SHP77 (cell line): ENCODE measurements at places on chromosomes 16 and 17.
A peak's percentile ranks its signal among the peaks of the same experiment; 100 is the strongest.

DNA sequence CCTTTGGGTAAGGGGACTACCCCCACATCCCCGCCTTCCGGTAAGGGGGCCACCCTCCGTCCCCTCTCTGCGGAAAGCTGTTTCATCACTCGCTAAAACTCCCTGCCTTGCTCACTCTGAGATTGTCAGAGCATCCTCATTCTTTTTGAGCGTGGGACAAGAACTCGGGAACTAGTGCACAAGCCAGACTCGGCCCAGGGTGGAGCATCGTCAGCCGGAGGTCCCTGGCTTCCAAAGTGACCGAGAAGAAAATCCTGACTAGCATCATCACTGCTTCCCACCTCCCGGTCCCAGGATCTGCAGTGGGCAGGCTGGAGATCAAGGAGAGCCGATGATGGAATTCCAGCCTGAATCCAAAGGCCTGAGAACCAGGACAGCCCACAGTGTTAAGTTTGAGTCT is 380.3 kb downstream of the SEC14L1 start:
- DNase-seq, result no peak

GRCh38 chr17:40490289-40490853 is 11.1 kb downstream of the TNS4 start:
- peak; percentile 66 for DNase-seq

- no peak for DNase-seq
Measured at GRCh38 chr17:71801301-71801700, 319.5 kb upstream of the SOX9 start.

- DNase-seq, result no peak
Measured at GRCh38 chr17:56085576-56086267, 67.6 kb upstream of the ANKFN1 start.

DNA sequence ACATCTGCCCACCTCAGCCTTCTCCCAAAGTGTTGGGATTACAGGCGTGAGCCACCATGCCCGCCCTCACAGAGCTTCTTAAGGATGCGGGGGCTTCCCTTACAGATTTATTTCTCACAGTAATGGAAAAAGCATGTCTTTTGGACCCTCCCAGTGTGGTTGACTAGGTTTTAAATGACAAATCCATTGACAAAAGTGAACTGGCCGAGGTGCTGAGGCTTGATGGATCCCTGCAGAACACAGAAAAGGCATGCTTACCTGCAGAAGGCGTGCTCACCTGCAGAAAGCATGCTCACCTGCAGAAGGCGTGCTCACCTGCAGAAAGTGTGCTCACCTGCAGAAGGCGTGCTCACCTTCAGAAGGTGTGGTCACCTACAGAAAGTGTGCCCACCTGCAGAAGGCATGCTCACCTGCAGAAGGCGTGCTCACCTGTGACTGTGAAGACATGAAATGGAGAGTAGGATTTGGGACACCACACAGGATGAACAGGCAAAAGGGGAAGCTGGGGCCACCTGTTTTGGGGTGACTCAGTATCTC is 15.1 kb upstream of the BBS2 start:
- no peak for DNase-seq

DNA sequence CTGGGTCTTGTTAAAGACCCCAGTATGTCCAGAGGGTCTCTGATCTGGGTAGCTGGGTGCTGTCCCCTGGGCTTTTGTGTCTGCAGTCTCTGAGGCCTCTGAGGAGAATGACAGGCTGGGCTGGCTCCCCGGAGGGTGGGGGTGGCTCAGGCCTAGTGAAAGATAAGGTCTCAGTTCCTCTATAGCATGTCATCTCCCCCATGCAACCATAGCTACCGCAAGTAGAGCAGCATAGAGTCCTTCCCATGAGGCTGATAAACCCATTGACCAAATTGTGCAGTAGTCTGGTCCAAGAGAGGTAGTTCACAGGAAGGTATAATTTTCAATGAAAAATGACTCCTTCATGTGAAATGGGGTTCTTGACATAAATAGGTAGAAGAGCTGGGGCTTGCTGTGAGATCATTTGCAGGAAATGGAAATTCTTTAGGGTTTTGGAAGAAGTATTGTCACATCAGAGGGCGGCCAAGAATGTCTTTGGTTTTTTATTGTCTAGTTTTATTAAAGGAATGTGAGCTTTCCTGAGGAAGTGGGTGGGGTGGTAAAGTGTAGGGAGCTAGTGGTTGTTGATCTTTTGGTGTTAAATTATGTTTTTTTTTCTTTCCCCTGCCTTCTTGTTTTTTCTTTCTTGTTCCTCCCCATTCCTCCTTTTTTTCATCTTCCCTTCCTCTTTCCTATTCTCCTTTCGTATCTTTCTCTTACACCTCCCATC is 21.0 kb downstream of the SLC7A6OS start:
- no peak for DNase-seq

DNA sequence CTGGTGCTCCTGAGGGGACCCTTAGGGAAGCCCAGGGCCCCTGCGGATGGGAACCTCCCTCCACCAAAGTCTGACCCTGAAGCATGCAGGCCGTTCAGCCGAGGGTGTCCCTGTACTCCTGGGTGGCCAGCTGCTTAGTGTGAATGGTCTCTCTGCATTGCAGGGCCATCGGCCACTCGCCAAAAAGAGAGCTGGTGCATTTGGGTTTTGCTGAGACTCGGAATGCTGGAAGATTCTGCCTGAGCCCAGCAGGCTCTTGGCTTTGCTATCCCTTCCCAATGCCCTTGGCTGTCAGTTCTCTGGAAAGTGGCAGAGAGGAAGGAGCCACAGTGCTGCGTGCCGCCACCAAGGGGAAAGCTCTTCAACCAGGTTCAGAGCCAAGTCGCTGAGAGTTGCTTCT is 2.8 kb downstream of the MEOX1 start:
- no peak for DNase-seq

- DNase-seq, result no peak
Measured at GRCh38 chr16:55565086-55565485, 1.4 kb upstream of the CAPNS2 start.

GRCh38 chr16:78100112-78100467 is 636 bp downstream of the WWOX start:
- DNase-seq, result no peak

DNA sequence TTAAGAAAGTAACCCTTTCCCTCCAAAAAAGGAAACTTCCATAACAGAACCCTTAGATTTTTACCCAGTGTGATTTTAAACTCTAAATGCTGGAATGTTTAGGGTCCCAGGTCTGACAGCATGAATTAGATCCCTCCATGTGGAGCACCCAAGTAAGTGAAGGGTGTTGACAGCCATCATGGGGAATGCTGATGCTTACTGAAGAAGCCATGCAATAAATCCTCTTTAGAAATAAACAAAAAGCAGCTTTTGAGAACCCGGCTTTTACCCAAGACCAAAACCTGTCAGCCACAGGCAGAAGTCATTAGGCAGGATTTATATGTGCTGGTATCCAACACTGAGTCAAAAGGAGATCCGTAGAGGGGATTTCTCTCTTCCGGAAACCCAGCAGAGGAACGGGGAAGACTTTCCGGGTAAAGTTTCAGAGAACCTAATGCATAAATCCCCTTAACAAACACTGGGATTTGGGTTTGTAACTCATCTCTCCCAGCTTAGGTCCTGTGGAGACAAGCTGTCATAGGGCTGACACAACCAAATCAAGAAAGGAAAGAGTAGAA is 287.5 kb downstream of the IRX3 start:
- no peak for DNase-seq

DNA sequence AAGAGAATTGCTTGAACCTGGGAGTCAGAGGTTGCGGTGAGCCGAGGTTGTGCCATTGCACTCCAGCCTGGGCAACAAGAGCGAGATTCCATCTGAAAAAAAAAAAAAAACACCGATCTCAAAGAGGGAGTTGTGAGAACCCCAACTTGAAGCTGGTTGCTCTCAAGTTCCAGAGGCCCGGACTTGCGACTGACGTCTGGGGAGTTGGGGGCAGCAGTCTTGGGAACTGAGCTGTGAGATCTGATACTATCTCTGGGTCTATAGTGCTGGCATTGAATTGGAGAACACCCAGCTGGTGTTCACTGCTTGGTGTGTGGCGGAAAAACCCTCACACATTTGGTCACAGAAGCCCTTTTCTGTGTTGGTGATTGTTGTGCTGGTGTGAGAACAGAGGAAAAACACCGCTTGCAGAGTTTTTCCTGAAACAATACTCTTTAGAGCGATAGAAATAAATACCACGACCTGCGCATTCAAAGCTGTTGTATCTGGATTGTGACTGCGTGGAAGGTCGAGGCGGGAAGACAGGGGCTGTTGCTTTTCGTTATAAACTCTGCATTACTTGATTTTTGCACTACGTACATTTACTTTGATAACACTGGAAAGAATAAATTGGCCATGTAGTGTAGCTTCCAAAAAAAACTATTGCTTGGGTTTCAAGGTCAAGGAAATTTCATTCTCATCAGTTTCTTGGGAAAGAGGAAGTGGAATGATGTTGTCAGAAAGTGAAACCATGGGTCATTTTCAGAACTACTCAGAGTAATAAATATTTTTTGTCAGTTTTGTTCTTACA is 8.8 kb downstream of the SCIMP start:
- DNase-seq, result no peak

GRCh38 chr17:54864636-54865356 is 35.9 kb upstream of the TOM1L1 start:
- DNase-seq, result no peak

- DNase-seq, result no peak
Measured at GRCh38 chr16:51708861-51709260, 557.8 kb upstream of the SALL1 start.

DNA sequence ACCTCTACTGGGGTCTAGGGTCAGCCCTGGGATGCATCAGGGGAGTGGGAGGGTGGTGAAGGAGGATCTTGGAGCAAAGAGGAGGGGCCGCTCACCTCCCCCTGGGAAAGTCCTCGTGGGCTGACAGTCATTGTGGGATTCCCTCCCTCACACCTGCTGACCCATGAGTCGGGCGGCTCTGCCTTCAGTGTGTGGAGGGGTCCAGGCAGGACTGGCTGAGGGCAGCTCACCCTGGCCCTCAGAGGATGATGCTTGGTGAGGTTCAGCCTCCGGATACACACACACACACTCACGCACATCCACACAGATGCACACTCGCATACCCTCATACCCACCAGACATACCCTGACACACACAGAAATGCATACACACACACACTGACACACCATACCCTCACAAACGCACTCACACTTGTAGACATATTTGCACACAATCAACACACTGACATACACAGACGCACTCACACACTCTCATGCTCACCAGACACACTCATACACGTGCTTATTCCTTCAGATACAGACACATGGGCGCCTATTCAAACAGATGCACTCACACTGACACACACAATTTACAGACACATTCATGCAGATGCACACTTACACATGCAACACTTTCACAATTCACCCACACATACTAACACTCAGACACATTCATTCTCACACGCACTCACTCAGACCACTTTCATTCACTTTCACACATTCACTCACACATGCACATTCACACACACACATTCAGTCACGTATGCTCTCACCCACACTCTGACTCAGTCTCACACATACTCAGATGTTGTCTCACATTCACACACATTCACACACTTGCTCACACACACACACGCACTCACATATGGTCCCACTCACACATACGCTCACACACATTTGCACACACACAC is 105.1 kb upstream of the RPL38 start:
- no peak for DNase-seq

GRCh38 chr16:89918453-89919347 is at the start of gene MC1R:
MC1R (plus strand) TSS chr16:89918862; CDS start chr16:89919259, 397 bp downstream.
- DNase-seq, result no peak

DNA sequence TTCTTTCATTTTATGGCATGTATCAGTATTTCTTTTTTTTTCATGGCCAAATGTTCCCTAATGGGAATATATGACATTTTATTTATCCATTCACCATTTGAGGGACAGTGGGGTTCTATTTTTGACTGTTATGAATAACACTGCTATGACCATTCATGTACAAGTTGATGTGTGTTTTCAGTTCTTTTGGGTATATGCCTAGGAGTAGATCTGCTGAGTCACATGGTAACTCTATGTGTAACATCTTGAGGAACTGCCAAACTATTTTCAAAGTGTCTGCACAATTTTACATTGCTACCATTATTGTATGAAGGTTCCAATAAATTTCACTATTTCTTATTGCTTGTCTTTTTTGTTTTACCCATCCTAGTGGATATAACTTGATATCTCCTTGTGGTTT is 223.0 kb downstream of the TANC2 start:
- no peak for DNase-seq

DNA sequence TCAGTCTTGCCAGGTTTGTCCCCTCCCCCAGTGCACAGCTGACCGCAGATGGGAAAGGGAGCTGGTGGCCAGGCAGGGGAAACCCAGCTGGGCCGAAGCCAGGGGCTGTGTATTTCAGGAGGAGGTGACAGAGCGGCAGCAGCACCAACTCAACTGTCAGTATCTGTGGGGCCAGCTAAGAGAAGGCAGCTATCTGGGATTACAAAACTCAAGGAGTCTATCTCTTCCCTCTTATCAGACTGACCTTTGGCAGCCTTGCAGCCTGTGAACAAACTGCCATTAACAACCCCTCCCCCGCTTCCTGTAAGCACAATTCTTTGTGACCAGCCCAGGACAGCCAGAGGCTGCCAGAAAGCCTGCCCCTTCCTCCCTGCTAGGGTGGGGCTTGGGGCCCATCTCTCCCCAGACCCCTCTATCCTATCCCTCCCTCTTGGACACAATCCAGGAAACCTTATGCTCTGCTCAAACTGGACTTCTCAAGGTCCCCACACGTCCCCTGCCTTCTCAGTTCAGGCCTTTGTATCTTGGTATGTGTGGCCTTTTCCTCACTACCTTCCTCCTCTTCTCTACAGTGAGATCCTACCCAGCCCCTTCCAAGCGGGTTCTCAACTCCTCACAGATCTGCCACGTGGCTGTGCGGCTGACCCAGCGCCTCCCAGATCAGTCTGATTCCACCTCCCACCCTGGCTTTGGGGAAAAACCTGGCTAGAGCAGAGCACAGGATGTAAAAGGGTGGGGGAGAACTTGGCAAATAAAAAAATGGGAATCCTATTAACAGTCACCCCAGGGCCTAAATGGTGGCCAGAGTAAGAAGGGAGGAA is 10.5 kb downstream of the ST3GAL2 start:
- DNase-seq, result peak; percentile 90

DNA sequence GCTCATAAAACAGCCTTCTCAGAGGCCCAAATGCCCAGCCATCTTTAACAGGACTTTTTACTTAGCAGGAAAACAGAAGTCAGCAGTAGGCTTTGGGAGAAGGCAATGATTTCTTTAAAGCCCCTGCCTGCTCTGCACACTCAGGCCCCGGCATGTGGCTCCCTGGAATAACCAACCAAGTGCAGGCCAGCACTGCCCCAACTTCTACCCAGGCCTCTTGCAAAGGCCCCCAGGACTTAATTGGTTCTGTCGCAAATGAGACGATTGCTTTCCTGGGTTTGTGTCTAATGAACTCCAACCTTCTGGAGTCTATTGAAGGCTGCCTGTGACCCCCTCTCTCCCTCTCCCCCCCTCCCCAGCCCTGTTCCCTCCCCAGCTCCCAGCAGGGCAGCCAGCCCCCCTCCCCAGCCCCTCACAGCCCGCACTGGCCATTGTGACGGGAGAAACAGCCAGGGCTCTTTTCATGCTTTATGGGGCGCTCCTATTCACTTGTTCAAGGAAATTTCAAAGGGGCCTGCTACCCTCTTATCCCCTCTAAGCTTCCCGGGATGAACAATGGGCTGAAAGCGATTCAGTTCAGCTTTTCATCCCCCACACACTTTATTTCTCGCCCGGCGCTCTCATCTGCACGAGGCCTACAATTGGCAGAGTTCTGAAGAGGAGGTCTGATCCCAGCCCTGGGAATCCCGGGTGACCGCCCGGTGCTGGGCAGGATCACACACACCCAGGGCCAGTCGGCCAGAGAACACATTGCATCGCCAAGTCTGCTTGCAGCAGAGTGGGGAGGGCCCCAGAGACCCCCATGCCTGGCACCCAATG is 15.5 kb downstream of the AXIN2 start:
- no peak for DNase-seq

GRCh38 chr17:64499805-64500486 is 3.1 kb upstream of the POLG2 start:
- no peak for DNase-seq
